ENCODE measurements at places on chromosomes 2 and 18.
A peak's percentile ranks its signal among the peaks of the same experiment; 100 is the strongest.

GRCh38 chr2:3280683-3281520 lies 96.7 kb downstream of the EIPR1 start:
- no peak for DNase-seq

GRCh38 chr2:230738924-230739323 lies 26.3 kb downstream of the CAB39 start:
- no peak for DNase-seq

DNA sequence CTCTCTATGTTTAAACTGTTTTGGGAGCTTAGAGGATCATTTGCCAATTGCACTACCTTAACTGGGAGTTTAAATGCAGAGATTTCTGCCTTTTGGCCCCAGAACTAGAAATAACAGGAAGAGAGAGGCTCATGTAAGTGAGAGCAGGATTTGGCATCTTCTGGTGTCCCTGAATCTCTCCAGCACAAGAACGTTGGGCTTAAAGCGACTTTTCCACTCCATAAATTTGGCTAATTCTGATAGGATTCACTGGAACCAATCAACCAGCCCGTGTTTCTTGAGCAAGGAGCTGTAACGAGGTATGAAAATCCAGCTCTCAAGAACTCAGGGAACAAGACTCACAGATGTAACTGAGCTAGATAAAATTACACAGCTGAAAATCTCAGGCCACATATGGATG lies 181.0 kb downstream of the C1D start:
- DNase-seq = no peak

DNA sequence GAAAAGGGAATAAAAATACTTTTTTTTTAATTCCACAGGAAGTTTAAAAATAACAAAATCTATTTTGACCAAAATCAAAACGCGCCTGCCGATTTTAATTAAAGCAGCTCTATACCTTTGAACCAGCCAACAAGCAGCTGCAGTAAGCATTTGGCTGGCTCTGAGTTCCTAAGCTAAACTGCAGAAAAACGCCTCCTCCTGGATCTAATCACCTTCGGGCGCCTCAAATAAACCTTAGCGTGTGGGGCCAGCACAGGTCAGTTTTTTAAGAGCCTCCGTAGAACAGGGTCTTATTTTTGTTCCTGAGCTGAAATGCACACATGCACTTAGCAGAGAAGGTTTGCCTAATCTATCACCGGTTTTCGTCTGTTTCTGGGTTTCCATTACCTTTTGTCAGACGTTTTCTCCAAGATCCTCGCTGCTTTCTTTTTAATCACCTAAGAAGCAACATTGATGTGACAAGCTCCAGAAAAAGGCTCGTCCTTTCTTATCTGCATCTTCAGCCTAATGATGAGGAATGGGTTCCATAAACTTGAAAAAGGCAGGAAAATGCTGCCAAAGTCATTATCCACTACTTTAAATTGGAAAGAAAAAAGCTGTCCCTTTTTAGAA lies 64.7 kb upstream of the HNRNPA3 start:
- no peak for DNase-seq

GRCh38 chr2:154850532-154850931 lies 152.0 kb downstream of the KCNJ3 start:
- DNase-seq = no peak

GRCh38 chr2:121910139-121910538 lies 154.7 kb downstream of the TSN start:
- no peak for DNase-seq

GRCh38 chr2:240935103-240935876 lies 29.2 kb downstream of the CROCC2 start:
- DNase-seq = no peak

- no peak for DNase-seq
Measured at GRCh38 chr2:198706476-198707082, 751.2 kb downstream of the SATB2 start.

DNA sequence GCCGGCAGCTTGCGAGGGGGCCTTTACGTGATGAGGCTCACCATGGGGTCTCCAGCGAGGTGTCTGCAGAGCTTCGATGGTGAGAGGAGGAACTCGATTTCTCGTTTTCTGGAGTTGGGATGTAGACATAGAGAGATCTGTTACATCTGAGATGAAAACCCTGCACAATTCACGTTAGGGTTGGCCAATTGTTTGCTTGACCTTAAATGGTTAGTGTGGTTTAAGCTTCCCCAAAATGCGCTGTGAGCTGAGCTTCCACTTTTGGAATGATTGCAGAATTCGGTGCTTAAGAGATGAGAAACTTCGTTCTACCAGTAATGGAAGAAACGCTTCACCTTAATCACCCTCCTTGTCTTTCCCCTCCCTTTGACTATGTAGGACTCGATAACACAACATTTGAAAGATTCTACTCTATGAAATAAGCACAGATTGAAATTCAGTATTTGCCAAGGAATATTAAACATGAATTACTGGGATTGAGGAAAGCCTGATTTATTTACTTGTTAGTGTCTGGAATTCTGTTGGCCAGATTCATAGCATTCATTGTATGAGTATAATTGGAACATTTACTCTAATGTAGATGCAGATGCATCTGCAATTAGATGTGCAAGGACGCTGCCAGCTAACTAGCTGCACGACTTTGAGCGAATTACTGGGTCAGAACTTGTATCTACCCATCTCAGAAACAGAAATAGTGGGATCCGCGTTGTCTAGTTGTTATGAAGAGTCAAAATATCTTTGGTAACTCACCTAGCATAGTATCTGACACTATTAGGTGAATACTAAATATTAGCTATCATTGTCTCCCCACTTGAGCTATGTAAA lies 1.6 kb upstream of the KLF7 start:
- peak; percentile 34 for DNase-seq

- DNase-seq = no peak
Measured at GRCh38 chr2:7819850-7820249, 862.0 kb upstream of the ID2 start.

Measured in stimulated activated CD4-positive, alpha-beta T cell treated with anti-CD3 and anti-CD28 coated beads, Interleukin-4, amount 100 ng/mL, for 24 hours (primary cell).